Cortex of kidney (tissue), 1 donor: ENCODE measurements at places on chromosomes 13 and 19.

DNA sequence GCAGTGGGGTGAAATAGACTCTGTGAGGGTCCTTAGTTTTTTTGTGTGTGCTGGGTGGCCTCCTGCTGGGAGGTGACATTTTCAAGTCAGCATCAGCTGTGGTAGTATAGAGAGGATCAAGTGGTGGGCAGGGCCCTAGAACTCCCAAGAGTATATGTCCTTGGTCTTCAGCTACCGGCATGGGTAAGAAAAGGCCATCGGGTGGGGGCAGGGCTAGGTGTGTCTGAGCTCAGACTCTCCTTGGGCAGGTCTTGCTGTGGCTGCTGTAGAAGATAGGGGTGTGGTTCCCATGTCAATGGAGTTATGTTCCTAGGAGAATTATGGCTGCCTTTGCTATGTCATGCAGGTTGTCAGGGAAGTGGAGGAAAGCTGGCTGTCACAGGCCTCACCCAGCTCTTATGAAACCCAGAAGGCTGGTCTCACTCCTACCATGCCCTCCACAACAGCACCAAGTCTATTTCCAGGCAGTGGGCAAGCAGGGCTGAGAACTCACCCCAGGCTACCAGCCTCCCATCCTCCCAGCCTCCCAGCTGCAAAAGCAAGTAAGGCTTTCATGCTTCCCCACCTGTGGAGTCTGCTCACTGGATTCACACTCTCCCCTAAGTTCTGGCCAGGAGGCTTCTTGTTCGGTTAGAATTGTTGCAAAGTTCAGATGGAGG is 130.6 kb upstream of the SOX1 start:
- no peak for DNase-seq

DNA sequence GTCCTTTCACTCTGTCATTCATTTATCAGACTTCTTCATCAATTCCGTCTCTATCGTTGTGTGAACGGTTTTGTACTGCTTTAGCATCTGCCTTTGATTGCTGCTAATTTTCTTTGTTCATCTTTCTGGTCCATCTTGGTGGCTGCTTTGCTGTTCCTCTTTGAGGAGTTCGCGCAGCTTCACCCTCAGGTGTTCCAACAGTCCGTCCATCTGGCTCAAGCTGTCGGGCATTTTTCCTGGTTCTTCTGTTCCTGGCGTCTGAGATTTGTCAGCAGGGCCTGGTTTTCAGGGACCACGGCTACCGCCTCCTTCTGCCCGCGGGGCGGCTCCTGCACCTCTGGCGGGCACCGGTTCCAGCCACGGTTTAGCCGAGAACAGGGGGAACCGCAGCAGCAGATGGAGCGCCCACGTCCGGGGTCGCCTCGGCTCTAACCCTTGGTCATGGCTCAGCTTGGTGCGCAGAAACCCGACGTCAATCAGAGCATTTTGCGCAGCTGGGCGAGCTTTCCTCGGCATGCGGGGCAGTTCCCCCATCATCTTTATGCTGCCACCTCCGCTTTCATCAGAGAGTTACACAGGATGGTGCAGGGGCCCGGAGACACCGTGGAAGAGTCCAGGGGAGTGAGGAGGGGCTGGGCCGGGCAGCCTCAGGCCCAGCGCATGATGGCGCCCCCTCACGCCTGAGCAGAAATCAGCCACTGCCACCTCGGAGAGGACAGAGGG is 89.5 kb downstream of the ZNF100 start:
- DNase-seq = no peak

DNA sequence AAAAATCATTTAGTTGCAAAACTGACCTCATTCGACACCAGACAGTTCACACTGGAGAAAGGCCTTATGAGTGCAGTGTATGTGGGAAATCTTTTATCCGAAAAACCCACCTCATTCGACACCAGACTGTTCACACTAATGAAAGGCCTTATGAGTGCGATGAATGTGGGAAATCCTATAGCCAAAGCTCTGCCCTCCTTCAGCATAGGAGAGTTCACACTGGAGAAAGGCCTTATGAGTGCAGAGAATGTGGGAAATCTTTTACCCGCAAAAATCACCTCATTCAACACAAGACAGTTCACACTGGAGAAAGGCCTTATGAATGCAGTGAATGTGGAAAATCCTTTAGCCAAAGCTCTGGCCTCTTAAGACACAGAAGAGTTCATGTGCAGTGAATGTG is 7.1 kb upstream of the ZNF134 start:
- no peak for DNase-seq

DNA sequence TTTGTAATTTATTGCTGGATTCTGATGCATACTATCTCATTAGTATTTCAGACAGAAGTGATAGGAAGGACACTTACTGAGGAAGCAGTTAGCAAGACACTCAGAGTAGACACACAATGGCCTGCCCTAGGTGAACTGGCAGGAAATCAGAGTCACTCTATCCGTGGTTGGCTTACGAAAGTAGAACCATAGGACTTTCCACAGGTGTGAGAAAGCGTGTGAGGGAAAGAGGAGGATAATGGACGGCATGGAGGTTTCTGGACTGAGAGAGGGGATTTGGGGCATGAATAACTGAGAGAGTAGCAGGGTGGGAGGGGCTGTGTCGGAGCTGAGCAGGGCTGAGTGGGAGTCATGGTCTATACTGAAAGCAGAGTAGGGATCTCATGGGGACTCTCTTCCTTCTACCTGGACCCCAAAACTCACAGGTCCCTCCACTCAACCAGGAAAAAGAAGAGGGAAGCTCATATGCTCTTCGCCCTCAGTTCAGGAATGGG is 18.7 kb upstream of the EID2 start:
- DNase-seq = no peak

DNA sequence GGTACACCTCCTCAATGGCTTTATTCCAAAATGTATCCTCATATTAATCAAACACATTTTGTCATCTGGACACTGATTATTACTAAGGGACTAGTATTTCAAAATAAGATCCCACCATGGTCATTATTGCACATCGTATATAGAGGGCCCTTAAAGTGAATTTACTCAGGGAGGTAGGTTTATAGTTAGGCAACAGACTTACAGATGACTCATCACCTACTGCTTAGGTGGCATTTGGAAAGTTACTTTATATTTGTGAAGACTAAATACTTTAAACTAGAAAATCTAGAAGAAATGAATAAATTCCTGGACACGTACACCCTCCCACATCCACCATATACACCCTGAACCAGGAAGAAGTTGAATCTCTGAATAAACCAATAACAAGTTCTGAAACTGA is 353.0 kb downstream of the KCTD12 start:
- DNase-seq = no peak

DNA sequence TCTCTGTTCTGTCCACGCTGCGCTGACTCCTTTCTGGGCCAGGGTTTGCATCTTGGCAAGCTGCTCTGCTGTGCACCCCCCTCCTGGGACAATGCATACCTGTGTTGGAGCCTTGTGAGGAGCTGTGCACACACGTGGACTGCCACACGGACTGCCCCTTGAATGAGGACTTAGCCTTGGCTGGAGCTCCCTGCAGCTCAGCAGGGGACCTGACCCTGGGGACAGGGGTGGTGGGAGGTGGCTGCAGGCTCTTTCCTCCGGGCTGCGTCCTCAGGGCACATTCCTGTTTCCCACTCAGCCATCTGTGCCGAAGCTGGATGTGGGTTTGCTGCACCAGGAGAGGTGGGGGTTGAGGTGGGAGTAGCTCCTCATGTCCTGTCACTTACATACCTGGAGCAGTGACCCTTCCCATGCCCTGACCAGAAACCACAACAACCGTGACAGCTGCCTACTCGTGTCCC is 8.2 kb downstream of the RAB11B start:
- DNase-seq = no peak

DNA sequence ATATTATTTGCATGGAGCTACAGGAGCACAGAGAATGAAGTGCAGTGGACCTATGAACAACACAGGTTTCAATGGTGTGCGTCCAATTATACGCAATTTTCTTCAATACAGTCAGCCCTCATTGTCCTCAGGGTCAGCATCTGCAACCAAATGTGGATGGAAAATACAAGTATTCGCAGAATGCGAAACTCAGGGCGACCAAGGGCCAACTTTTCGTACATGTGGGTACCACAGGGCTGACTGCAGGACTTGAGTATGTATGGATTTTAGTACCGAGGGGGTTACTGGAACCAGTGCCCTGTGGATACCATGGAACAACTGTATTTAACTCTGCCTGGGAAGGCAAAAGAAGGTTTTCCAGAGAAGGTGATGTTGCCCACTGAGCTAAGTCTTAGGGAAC is 10.2 kb downstream of the LCP1 start:
- no peak for DNase-seq

GRCh38 chr13:31380715-31381114 is 180.9 kb downstream of the B3GLCT start:
- DNase-seq = no peak

GRCh38 chr13:89205856-89206520 is 1534.8 kb downstream of the SLITRK5 start:
- DNase-seq = no peak

DNA sequence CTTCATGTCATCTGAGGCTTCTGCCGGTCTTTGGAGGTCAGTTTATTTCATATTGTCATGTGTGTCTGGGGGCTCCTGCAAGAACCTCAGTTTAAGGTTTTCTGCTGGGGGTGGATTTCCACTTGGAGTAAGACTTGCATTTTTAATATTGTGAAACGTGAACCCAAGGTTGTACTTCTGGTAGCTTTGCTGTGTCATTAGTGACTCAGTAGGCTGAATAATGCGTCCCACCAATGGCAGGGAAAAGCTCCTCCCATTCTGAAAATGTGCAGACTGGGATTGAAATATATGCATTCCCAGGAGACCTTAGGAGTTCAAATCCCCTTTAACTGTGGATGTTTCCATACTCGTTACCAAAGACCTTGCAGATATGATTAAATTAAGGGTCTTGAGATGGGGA is 46.2 kb downstream of the ING1 start:
- DNase-seq = no peak

GRCh38 chr13:107847406-107847805 is 367.9 kb downstream of the LIG4 start:
- DNase-seq = no peak

GRCh38 chr13:46535825-46536224 is 17.1 kb upstream of the LRCH1 start:
- no peak for DNase-seq

- no peak for DNase-seq
Measured at GRCh38 chr19:54415208-54415900, at the start of gene TTYH1. Gene TTYH1, plus strand, starts transcription at chr19:54415464. Its CDS starts 89 bp downstream, at chr19:54415553.

- DNase-seq = no peak
Measured at GRCh38 chr13:48159826-48160225, 64.9 kb upstream of the MED4 start.

- DNase-seq = no peak
Measured at GRCh38 chr19:16527971-16528521, 14.2 kb downstream of the CHERP start.

- no peak for DNase-seq
Measured at GRCh38 chr19:34316741-34317301, 48.2 kb upstream of the GPI start.

GRCh38 chr19:47886010-47886559 is at the start of gene SULT2A1:
Gene SULT2A1, minus strand, starts transcription at chr19:47886315. Its CDS starts 58 bp downstream, at chr19:47886257.
- no peak for DNase-seq

- no peak for DNase-seq
Measured at GRCh38 chr13:28796938-28797257, 23.2 kb upstream of the MTUS2 start.

- DNase-seq = no peak
Measured at GRCh38 chr13:110706570-110707372, 855 bp upstream of the CARS2 start.

DNA sequence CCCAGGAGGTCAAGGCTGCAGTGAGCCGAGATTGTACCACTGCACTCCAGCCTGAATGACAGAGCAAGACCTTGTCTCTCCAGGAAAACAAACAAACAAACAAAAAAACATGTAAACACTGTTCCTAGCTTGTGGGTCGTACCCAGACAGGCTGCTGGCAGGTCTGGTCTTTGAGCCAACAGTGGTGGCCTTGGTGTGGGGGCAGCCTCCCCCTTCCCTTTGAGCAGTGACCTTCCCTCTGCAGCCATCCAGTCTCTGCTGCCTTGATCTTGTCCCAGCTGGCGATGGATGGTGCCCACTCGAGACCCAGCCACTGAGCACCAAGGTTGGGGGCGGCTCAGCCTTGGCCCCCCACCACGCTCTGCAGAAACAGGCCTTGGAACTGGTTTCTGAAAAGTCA is 143.3 kb downstream of the KDM4B start:
- no peak for DNase-seq

DNA sequence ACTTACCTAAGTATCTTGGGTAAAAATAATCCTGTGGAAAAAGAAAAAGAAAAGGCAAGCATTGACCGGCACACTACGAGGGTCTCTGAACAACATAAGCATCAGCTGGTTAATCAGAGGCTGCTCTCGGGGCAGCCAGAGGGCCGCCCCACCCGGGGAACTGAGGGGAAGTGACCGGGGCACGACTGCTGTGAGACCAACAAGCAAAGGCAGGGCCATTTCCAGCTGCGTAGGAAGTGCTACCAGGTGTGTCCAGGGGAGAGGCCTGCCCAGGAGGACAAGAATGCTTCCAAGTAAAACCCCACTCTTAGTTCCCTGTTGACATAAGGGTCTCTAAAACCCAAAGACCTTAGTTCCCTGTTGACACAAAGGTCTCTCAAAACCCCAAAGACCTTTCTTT is 15.9 kb downstream of the GAS6 start:
- DNase-seq = no peak

DNA sequence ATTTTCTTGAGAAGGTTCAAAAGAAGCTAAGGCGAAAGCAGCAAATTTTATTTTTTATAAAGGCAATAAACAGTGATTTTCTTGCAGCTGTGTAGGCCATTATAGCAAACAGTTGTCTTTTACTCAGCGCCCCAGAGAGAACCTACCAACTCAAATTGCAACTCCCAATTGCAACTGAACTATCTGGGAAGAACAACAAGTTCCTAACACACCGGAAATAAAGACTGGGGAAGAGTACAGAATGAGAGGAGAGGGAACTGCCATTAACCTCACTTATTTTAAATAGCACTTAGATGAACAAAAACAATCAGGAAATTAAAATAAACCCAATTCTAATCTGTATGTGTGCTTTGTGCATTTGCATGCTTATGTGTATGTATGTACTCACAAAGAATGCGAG is 171.1 kb downstream of the KCTD12 start:
- DNase-seq = no peak
